Activated naive CD8-positive, alpha-beta T cell treated with anti-CD3 and anti-CD28 coated beads, Interleukin-2, amount 10 ng/mL, durations not matched to agents 7 days and 5 days (primary cell): ENCODE measurements at places on chromosomes 6 and 20. TPM values are rescaled to one million over a fixed set of nuclear protein-coding genes. Genes with fewer than 3 reads are reported as not detected.

The QKI gene
- 70.9 TPM for total RNA-seq

The NKX2-4 gene
- not detected for total RNA-seq

The LY6G6D gene
- total RNA-seq = not detected

The ZNF165 gene
- total RNA-seq = 1.2 TPM

The KHDC1L gene
- not detected for total RNA-seq

The MUC22 gene
- total RNA-seq = not detected

The OPRM1 gene
- not detected for total RNA-seq

The ALDH5A1 gene
- total RNA-seq = 6.9 TPM

The GFOD1 gene
- 5.9 TPM for total RNA-seq

The DEF6 gene
- total RNA-seq = 213 TPM

The HELZ2 gene
- total RNA-seq = 128 TPM

DNA sequence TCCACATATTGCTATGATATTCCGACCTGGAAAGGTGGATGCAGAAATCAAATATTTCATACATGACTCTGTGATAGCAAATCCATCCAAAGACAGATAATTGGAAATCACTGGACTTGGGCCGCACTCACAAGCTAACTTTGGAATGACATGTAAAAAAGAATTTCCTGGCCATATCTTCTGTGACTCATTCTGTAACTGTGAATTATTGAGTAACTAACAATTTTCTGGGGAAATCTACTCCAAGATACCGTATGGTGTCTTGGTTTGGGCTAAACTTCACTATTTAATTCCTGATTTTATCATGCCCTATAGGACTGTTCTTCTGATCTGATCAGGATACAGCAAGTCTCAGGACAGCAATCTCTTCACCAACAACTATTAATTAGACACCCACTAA, 92.7 kb upstream of the LY86 start:
- DNase-seq = no peak

DNA sequence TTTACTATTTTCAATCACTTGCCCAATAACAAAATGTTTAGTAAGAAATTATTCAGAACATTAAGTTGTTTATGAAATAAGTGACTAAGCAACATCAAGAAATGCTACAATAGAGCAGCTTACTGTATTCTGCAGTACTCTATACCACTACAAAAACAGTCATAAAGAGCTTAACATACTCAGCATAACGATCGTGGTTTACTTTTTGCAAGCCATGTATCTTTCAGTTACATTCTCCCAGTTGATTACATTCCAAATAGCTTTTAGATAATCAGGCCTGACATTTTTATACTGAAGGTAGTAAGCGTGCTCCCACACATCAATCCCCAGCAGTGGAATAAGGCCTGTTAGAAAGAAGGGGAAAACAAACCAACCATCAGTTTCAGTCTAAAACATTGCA, 10.7 kb downstream of the SOD2 start:
- DNase-seq = no peak

- DNase-seq = no peak
Measured at GRCh38 chr6:70072540-70073179, 206.3 kb downstream of the COL19A1 start.

DNA sequence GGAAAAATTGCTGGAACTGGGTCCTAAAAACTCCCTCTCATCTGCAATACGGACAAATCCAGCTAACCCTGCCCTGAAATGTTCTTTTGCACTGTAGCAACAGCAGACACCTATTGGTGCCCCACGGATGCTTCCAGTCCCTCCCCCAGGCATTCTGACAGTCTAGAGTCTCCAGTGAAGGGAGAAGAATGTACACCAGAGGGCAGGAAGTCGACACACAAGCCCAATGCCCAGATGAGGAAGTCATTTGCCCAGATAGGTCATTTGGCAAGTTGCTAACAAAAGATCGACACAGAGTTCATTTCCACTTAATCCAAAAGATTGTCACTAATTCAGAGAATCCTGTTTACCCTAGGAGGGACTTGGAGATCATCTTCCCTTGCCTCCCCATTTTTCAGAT, 293.0 kb upstream of the PRDM1 start:
- no peak for DNase-seq

DNA sequence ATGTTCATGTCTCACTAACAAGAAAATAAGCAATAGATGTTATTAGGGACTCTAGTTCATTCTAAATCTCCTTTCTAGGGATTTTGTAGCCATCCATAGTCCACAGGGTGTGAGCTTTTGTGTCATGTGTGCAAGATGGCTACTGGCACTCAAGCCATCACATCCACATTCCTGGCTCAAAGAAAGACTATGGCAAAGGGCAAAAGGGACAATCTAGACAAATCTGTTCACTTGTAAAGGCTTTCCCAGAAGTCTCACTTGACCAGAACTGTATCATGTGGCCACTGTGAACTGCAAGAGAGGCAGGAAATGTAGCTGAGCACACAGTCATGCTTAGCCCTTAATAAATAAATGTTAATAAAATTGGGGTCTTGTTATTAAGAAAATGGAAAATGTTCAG, 212.6 kb upstream of the EXOC2 start:
- DNase-seq = no peak

- DNase-seq = no peak
Measured at GRCh38 chr6:163902993-163903392, 488.5 kb downstream of the QKI start.

- DNase-seq = no peak
Measured at GRCh38 chr20:6831461-6831860, 64.0 kb downstream of the BMP2 start.

GRCh38 chr6:104705095-104705707, 154.5 kb downstream of the HACE1 start:
- DNase-seq = no peak

DNA sequence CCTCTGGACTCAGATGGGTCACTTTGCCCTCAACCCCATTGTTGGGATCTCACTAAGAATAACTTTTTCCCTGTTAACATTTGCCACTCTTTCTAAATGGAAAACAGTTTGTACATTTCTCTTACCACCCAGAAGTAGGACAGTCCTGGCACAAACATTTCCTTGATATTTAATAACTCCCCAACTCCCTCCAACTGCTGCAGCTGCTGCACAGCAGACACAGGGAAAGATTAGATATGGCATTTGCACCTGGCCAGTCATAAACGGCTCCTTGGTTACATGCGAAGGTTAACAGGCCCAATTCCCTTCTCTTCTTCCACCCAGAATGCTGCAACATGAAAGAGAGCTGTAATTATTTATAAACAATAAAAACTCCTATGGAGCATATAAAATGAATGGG, 55.9 kb upstream of the SOX4 start:
- DNase-seq = no peak

DNA sequence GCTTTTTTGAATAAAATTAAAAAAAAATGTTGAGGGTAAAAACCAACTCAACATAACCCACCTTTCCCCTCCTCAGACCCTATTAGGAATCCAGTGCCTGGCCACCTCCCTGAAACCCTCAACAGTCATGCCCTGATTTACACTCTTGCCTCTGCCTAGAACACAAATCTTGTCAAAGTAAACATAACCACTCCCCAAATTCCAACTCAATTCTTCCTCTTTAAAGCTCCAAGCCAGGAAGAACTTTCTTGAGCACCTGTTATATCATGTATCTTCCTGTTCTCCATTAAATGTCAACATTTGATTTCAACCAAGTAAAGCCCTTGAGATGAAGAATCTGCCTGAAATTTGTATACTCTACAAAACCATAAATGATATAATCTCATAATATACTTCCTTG, 198.0 kb upstream of the SHLD1 start:
- DNase-seq = no peak

DNA sequence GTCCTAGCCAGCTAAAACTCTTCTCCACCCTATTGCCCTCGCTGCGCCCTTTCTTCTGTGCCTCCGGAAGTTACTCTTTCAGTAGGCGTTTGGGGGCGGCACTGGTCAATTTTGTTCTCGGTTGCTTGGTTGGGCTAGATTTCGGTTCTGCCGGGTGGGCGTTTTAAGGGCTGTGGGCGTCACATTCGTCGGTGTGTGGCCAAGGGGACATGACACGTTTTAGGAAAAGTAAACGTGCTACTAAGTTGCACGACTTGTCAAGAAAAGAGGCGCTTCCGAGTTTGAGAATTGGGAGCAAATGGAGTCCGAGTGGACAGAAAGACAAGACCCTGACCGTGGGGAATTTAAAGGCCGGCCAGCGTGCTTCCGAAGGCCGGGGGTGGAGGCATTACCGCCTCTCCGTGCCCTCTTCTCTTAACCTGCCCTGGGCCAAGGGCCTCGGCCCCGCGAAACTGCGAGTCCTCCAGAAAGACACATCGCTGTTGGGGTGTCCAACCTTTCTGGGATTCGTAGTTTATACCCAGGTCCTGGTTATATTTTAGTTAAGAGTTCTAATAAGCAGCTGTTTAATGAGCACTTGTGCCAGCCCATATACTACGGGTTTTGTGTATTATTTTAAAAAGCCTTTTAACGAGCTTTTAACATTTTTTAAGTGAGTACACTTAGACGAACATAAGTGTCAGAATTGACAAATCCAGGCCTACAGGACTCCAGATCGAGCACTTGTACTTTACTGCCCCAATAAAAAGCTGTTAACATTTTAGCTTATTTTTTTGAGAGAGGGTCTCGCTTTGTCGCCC, 664 bp upstream of the BAG6 start:
- no peak for DNase-seq

GRCh38 chr20:5136096-5136495, 9.3 kb downstream of the CDS2 start:
- DNase-seq = no peak

- no peak for DNase-seq
Measured at GRCh38 chr6:170083236-170084051, 207.4 kb downstream of the DLL1 start.

DNA sequence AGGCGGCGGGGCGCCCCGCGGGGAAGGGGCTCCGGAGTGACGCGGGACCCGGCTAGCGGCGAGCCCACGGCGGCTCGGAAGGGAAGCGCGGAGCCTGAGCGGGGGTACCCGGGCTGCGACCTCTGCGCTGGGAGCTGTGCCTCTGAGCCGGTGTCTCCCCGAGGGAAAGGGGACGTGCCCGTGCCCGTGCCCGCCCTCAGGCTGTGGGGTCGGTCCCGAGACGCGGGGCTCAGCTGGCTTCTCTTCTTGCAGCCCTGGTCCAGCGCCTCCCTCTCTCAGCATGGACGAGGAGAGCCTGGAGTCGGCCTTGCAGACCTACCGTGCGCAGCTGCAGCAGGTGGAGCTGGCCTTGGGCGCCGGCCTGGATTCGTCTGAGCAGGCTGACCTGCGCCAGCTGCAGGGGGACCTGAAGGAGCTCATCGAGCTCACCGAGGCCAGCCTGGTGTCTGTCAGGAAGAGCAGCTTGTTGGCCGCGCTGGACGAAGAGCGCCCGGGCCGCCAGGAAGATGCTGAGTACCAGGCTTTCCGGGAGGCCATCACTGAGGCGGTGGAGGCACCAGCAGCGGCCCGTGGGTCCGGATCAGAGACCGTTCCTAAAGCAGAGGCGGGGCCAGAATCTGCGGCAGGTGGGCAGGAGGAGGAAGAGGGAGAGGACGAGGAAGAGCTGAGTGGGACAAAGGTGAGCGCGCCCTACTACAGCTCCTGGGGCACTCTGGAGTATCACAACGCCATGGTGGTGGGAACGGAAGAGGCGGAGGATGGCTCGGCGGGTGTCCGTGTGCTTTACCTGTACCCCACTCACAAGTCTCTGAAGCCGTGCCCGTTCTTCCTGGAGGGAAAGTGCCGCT, 686 bp downstream of the ZGPAT start:
- peak; percentile 53 for DNase-seq

DNA sequence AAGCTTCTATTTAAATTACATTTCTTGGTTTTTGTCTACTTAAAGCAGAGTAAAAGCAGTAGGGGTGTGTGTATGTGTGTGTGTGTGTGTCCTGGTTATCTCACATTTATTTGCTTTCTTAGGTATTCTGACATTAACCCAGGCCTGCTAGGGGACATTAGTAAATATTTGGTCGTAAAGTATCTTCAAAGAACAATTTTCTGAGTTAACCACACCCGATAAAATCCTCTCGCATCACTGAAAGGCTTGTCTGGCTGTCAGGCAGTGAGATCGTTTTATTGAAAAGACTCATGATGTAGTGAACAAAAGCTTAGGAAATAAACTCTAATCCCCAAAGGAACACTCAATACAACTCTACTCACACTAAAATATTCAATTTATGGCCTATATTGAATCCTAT, 77.9 kb downstream of the ZNF217 start:
- no peak for DNase-seq

DNA sequence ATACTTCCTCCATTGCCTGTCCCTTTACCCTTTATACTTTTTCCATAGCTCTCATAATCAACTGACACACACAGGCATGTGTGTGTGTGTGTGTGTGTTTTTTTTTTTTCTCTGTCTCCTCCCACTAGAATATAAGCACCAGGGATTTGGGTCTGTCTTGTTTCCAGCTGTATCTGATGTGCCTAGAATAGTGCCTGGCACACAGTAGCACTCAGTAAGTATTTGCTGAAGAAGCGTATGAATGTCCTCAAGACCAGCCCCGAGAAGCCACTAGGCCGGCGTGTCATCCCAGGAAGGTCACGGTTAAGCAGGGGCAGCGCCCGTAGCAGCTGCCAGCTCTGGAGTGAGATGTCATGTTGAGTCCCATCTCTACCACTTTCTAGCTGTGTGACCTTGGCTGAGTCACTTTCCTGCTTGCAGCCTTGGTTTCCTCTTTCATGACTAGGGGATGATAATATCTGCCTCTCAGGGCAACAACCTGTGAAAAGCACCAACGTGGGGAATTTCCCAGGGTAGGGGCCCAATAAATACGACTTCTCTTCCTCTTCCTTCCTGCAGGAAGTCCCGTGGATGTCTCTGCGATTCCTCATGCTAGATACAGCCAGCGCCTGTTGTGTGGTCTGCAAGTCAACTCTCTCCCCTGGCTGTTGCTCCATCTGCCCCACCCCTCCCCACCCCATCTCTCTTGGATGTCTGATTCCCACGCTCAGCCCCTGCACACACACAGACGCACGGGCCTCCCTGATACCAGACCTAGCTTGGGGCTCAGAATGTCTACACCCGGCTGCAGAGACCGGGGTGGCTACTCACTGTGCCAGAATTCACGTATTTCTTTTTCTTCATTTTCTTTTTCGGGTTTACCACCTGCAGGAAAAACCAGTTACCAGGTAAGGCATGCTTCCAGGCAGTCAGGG, 58.1 kb downstream of the RAB44 start:
- no peak for DNase-seq

GRCh38 chr6:1516742-1517520, 92.8 kb upstream of the FOXC1 start:
- DNase-seq = no peak

DNA sequence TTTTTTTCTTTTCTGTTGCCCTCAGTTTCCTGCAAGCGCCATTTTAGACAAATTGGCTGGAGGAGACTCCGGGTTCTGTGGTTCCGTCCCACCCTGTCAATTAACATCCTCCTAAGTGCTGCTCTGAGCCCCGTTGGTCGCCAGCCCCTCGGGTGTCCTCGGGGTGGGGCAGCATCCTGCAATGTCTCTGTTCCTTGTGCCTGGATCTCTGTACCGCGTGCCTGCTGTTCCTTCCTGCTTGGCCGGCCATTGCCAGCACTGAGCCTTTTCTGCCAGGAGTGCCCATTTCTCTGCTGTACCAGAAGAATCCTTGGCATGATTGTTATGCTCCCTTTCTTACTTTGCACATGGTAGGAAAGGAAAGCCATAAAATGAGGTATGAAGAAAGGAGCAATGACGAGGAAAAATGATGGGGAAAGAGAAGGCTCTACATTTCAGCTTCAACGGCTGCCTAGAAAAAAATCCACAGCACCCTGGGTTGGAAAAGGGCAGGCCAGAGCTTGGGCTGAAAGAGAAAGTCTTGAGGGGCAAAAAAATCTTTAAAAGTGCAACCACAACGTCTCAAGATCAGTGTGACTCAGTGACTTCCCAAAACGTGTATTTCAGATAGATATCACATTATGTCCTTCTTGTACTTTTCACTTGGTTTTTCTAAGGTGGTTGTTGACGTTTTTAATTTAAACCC, 256.7 kb downstream of the CLIC5 start:
- no peak for DNase-seq
